ENCODE measurements at places on chromosomes 4 and X.
A peak's percentile ranks its signal among the peaks of the same experiment; 100 is the strongest.

- no peak for DNase-seq
These were observed 8.5 kb downstream of the PITX2 start for GRCh38 chr4:110614173-110614963.

- no peak for DNase-seq
These were observed 630 bp downstream of the SMARCA5 start for GRCh38 chr4:143514169-143514495.

DNA sequence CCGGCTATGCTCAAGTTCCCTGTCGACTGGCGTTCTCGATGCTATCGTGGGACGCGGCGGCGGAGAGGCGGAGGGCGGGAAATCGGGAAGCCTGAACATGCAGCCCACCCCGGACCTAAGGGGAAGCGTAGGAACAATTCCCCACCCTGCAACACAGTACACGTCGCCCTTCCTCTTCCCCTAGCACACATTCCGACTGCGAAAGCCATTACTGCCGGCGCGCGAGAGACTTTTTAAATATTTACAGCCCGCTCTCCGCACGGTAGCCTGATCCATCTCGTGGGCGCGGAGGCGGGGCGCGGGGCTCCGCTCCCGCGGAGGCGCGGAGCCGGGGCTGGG lies 48.1 kb upstream of the BCOR start:
- no peak for DNase-seq

DNA sequence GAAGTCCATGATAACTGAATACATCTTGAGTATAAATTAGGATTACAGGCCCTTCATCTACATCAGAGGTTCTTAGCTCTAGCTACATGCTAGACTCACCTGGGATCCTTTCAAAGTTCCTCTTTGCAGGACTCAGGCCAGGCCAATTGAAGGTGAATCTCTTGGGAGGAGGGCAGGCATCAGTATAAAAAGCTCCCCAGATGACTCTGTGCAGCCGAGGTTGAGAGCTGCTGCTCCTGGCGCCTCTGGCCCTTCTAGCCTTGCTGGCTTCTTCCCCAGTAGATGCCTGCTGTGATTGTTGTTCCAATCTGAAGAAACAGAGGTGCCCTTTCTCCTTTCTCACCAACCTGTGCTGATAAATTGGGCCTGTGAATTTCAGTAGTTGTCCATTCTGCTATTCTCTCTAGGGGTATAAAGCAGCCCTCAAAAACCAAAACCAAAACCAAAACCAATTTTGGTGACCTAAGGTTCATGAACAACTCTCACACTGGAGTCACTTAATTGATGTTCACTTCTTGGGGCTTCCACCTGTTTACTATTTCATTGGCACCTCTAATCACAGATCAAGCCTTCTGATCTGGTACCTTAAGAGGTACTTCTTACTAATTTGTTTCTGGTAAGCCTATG lies 78.7 kb downstream of the SUPT20HL2 start:
- no peak for DNase-seq

DNA sequence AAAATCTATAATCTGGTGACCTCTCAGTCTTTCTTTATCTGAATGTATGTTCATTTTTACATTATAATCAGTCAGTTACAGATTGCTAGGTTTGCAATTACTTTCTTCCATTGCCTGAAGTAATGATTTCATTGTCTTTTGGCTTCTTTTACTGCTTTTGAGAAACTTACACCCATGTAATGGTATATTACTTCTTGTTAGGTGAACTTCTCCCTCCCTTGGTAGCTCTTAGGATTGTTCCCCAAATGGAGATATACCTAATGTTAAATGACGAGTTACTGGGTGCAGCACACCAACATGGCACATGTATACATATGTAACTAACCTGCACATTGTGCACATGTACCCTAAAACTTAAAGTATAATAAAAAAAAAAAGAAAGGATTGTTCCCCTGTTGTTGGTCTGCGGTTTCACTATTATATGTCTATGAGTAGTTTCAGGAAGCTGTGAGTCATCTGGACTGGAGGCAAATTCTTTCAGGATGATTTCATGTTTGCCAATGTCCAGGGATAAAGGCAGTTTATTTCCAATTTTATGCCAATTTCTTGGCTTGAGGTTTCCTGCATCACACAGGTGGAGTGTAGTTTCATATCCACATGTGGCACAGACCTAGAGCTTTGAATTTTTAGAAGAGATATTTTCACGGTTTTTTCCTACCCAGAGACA lies 21.8 kb downstream of the SPANXC start:
- peak; percentile 25 for DNase-seq

DNA sequence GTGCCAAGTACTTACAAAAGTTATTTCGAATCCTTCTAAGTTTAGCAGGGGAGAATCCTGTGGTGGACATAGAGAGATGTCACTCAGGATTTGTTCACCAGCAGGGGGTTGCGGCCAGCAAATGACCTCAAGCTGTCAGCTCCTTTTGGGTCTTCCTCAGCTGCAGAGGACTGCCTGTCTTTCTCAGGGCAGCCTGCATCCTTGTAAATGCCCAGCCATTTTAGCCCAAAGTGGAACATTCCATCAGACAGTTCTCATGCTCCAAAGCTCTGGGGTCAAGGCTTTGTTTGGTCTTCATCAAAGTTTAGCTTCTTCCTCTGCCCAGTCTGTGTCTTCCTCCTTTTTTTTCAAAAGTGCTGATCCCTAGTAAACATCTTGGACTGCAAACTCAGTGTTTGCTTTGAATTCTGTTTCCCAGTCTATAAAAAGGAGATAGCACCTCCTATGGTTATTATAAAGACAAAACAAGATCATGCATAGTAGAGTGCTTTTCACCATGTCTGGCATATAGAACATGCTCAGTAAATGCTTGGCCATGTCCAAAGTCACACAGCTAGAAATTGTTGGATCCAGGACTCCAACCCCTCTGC lies 156.4 kb upstream of the GATB start:
- DNase-seq: no peak

GRCh38 chr4:89781321-89781720 lies 55.6 kb downstream of the SNCA start:
- no peak for DNase-seq

DNA sequence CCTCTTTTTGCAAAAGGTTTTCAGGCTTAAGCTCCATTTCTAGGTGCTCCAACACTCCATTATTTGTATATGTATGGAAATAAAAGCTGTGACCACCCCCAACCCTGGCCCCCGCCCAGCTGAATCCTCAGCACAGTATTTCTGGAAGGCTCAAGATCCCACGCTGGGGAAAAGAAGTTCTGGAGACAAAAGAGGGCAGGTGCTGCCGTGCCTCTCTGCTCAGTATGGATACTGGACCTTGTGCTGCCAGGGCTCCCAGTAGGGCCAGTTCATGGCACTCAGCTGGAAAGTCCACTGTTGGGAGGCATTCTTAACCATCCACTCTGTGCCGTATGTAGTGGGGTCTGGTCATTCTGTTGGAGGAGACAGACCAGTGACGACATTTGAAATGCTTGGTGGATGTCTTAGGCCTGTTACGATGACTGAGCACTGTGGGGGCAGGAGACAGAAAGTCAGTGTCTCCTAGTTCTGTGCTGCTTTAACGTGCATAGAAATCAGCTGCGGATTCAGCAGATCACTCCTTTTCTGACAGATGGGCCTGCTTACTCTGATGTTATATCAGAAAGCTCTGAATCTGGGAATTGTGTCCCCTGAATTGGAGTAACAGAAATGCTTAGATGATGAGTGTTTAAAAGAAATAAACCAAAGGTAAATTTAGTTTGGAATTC lies 48.4 kb upstream of the MSANTD1 start:
- no peak for DNase-seq

- DNase-seq: peak; percentile 0
These were observed 226.4 kb downstream of the MAGEB5 start for GRCh38 chrX:26442340-26442739.

DNA sequence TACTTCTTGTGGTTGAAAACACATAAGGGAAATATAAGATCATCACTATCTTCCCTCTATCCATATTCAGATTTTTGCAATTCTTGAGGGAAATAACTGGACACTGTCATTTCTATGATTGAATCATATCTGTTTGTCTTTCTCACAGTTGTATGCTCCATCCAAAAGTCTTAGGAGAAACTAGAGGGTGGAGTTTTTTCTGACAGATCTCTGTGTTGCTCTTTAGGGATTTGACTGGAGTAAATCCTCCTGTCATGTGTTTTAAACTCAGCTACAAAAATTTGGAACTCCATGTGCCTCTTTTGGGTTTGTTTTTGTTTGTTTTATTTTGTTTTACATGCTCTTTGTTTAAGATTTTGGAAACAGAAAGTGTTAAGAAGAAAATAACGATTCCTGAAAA lies 136.5 kb downstream of the SPATA18 start:
- DNase-seq: no peak

DNA sequence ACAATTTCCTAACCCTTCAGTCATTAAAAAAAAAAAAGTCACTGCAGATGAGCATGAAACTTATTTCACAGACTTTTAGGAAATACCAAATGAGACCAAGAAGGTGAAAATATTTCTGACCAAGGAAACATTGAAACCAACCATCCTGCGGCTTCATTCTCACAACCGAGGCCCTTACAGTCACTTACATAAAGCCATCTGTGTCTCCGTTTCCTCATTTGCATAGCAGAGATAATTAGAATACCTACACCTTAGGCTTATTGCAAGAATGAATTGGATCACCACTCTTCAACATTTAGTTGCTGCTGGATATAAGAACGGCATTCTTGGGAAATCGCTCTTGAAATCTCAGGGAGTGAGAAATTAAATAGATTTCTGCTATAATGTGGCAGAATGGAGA lies 356.2 kb downstream of the HS3ST1 start:
- DNase-seq: no peak

- no peak for DNase-seq
These were observed 8.4 kb upstream of the MTNR1A start for GRCh38 chr4:186563761-186564160.

GRCh38 chr4:8191136-8191747 lies 7.8 kb upstream of the SH3TC1 start:
- no peak for DNase-seq

DNA sequence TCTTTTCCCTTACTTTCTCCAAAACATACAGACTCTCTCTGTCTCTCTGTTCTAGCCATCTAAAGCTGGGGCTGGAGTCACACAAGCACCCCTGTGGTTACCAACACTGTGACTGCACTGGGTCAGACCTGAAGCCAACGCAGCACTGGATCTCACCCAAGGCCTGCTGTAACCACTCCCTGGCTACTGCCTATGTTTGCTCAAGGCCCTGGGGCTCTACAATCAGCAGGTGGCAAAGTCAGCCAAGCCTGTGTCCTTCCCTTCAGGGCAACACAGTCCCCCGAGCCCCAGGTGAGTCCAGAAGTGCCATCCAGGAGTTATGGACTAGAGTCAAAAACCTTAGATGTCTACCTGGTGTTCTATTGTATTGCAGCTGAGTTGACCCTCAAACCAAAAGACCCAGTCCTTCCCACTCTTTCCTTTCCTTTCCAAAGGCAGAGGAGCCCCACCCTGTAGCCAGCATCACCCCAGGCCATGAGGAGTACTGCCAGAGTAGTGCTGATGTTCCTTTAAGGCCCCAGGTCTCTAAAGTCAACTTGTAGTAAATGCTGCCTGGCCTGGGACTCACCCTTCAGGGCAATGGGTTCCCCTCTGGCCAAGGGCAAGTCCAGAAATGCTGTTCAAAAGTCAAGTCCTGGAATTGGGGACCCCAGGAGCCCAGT lies 58.8 kb upstream of the RAP2C start:
- no peak for DNase-seq

DNA sequence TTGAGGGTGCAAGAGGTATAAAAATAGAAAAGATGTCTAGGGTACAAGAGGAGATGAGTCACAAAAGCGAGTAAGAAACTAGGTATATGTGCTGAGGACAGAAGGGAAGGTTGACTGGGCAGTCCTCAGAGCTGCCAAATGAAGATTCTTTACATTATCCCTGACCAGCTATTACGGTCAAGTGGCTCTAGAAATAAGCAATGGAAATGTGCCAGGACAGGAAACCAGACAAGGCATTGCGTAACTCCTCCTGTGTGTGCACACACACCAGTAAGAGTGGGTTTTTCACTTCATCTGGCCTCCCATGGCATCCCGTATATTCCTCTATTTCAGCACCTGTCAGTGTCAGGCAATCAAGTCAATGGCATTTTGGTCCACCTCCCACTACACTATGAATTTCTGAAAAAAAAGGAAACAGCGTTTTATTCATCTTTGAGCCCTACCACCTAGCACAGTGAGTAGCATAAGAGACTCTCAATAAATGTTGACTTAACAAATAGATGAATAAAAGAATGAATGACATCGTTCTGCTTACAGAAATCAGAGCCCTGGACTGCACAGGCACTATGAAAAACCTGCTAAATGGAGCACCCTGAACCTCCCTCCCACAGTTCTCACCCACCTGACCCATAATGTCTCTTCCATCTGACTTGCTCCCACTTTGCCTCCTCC lies 62.6 kb upstream of the KLF3 start:
- no peak for DNase-seq

DNA sequence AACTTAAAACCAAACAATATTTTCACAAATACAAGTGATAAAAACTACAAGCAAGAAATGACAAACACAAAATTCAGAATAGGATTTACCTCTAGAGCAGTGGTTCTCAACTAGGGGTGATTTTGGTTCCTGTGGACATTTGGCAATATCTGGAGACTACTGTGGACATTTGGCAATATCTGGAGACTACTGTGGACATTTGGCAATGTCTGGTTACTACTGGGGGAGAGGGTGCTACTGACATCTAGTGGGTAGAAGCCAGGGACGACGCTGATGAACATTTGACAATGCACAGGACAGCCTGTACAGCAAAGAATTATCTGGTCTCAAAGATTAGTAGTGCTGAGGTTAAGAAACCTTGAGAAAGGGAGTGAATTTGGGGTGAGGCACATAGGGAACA lies 169.8 kb downstream of the CLCN4 start:
- no peak for DNase-seq

DNA sequence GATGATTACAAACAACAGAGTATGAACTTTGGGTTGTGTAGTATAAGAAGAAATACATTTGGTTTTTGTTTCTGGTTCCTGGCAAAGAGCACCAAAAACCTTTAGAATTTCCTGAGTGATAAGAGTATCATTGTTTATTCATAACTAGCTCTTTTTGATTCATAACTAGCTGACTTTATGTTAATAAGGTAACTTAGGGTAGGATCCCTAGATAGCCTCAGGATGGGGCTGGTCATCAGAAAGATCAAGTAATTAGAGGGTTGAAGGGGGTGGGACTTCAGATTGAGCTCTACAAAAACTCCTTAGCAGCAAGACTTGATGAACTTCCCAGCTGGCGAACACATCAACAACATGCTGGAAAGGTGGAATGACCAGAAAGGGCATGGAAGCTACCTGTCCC lies 166.5 kb downstream of the SCFD2 start:
- DNase-seq: no peak

DNA sequence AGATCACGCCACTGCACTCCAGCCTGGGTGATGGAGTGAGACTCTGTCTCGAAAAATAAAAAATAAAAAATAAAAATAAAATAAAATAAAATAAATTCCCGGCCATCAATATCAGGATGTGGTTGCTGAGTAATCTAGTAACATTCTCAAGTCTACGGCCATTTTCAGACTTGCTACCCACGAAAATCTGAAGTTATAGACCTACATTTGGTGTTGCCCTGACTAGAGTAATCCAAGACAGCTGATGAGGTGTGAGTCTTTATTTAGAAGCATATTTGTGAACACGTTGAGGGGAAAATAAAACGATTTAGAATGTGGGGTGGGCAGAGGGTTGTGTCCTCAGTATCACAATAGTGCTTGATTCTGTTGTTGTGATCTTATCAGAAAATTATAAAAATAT lies 130.2 kb upstream of the MID1 start:
- DNase-seq: no peak
